AG09319 (cell line): ENCODE measurements at places on chromosomes 4 and X.

GRCh38 chr4:88291003-88291402, 6.6 kb upstream of the PPM1K start:
- no peak for DNase-seq

DNA sequence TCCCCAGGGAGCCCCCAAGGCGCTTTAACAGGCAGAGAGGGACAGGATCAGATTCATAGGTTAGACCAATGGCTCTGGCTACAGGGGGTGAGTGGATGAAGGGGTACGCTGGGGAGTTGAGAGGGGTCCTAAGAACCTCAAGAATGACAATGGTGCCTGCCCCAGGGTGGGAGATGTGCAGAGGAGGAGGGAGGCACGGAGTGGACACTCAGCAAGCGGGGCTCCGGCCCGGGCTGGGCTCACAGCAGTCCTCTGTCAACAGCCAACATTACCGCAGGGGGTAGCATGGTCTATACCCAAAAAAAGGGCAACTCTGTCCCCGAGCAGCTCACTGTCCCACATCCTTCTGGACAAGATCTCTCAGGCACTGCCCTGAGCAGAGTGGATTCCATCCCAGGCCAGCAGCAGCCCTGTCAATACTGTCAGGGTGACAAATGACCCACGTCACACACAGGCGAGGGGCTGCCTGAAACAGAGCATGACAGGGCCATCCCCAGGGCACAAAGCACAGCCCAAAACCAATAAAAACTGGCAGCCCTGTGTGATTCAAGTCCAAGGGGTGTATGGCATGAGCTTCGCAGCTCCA, 47.7 kb upstream of the PPP2R2C start:
- DNase-seq, result no peak

DNA sequence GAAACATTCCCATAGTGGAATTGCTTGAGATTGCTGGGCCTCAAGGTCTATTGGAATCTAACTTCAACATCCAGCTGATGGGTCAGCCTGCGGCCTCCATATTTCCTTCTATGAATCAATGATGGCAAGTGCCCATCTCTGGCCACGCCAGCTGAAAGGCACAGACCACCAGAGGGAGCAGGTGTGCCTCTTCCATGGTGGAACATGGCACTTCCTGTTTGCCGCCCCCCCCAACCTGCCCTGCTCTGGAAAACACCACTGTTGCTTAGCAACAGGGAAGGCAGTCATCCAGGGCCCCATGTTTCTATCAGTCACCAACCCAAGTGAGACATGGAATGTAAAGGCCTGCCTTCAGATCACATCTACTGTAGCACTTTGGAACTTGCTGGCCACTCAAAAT, 11.6 kb downstream of the PAGE4 start:
- DNase-seq, result no peak

- no peak for DNase-seq
Measured at GRCh38 chrX:12956704-12957534, 18.0 kb upstream of the TMSB4X start.

DNA sequence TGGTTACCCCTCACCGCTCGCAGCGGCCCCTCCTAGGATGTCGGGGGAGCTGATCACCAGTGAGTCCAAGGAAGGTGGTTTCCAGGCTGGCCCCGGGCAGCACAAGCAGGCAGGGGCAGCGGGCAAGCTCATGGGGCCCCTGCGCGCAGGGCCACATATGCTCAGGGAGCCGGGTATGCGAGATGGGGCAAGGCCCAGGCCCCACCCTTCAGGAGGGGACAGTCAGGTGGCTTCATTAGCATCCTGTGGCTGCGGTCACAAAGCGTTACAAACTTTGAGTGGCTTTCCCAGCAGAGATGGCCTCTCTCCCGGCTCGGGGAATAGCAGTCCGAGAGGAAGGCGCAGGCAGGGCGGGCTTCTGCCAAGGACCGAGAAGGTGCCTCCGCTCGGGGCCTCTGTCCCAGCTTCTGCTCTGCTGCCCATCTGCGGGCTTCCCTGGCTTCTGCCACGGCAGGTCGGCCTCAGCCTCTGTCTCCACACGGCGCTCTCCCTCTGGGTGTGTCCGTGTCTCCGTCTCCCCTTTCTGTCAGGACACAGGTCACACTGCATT, 13.5 kb downstream of the ABCD1 start:
- DNase-seq, result no peak

GRCh38 chr4:176607807-176608206, 184.9 kb downstream of the VEGFC start:
- DNase-seq, result no peak

DNA sequence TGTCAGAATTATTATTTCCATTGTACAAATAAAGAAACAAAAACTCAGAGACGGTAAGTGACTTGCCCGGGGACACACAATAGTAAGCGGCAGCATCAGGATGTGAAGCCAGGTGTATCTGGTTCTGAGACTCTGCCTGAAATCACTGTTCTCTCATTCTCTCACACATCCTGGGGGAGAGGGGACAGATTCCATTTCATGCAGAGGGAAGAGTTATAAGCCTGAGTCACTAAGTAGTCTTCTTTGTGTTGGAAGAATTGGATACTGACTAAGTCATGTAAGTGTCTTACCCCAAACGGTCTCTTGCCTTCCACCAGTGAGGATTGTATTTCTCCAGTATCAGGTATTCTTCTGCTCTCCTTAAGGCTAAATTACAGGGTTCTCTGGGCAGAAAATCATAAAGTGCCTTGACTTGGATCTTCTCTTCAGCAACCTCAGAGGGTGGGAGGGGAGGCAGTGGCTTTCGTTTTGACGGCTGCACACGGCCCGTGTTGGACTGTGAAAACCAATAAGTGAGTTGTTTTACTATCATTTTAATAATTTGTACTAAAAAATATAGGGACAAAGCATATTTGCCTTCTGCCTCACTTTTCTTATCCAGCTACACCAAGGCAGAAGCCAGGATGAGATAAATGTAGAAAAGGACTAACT, 21.9 kb downstream of the TXK start:
- DNase-seq, result no peak

DNA sequence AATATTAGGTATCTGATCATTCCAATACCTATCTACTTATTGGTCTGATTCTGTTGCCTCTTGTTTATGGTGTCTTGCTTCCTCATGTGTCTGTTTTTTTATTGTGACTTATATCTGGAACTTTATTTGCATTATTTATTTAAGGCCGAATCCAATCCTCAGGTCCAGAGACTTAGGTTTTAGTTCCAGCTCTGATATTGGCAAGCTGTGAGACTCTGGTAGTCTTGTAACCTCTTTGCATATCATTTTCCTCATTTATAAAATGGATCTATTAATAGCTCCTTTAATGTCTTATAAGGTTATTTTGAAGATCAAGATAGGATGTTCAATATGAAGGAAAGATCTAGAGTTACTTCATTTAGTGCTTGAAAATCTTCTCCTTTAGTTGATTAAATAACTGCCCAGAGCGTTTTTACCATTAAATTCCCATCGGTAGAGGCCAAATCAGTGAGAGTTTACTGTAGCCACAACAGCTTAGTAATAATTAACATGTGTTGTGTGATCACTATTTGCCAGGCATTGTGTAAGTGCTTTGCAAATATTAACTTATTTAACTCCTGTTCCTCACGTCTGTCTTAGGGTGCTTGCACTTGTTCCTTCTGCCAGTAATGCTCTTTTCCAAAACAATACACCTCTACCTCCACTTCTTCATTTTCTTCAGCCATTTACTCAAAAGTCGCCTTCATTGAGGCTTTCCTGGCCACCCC, 82.2 kb downstream of the CC2D2A start:
- no peak for DNase-seq

DNA sequence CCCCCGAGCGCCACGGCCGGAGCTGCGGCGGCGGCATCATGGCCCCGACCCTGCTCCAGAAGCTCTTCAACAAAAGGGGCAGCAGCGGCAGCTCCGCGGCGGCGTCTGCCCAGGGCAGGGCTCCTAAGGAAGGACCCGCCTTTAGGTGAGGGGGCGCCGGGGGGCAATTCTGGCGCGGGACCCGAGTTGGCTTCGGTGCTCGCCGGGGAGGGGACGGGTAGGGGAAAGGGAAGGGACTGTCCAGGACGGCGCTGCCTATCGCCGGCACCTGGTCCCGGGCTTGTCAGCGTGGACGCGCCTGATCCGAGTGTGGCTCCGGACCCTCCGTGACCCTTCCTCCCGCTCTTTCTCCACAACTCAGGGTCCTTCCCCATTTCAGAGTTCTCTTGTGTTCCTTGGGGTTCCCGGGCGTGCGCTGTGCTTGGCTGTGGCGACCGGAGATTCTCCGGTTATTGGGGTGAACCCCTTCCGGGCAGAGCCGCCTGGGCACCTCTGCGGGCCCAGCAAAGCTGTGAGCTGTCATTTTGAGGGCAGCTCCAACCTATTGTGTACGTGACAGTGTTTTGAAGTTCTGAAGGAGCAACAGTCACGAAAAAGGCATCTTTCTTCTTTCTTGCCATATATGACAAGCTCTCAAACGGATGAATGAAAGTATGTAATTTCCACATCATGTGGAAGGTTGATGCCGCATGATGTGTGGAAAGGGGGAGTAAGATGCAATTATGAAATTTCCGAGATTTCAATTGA, 522 bp downstream of the FNIP2 start:
- DNase-seq, result no peak

- no peak for DNase-seq
Measured at GRCh38 chr4:181193131-181193930, 1049.9 kb upstream of the TENM3 start.

- DNase-seq, result no peak
Measured at GRCh38 chr4:85736571-85736970, 261.6 kb downstream of the ARHGAP24 start.

- no peak for DNase-seq
Measured at GRCh38 chr4:148305751-148306150, 136.5 kb downstream of the NR3C2 start.

DNA sequence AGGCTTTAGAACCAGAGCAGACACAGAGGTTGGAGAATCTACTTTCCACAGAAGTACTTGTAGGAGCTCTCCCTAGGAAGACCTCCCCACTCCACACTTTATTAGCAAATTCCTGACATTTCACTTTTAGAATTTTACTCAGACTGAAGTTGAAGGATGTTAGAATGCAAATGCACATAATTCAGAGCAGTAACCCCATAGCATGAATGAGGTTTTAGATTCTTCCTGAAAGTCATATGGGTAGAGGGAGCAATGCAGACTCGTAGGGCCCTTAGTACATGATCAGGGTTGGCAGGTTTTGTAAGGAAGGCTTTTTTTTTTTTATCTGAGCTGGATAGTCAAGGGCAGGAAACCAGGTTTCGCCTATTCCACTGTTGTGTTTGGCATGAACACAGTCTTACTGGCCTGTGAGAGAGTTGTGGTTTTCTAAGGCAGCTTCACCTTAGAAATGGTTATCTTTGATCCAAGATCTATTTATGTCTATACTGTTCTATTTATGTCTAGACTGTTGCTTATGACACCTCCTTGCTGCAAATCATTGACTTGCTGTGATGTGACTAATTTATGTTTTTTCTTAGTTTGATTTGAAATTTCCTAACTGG, 48.9 kb downstream of the SPATA18 start:
- no peak for DNase-seq

GRCh38 chrX:22124098-22124497, 92.0 kb downstream of the PHEX start:
- no peak for DNase-seq

- no peak for DNase-seq
Measured at GRCh38 chrX:13936521-13937225, 93.0 kb downstream of the GEMIN8 start.

DNA sequence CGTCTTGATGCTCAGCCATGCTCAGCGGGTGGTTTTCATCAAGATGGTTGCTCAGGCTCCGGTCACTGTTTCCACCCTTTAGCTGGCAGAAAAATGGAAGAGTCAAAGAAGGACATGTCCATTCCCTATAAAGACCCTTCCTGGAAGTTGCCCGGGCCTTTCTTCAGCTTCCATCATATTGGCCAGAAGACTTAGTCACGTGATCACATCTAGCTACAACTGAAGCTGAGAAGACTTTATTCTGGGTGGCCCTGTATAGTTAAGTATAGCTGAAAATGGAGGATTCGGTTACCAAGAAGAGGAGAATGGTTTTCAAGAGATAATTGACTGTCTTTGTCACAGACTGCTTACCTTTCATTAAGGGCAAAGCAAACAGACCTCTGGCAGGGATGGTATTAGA, 296.7 kb upstream of the CASK start:
- no peak for DNase-seq

DNA sequence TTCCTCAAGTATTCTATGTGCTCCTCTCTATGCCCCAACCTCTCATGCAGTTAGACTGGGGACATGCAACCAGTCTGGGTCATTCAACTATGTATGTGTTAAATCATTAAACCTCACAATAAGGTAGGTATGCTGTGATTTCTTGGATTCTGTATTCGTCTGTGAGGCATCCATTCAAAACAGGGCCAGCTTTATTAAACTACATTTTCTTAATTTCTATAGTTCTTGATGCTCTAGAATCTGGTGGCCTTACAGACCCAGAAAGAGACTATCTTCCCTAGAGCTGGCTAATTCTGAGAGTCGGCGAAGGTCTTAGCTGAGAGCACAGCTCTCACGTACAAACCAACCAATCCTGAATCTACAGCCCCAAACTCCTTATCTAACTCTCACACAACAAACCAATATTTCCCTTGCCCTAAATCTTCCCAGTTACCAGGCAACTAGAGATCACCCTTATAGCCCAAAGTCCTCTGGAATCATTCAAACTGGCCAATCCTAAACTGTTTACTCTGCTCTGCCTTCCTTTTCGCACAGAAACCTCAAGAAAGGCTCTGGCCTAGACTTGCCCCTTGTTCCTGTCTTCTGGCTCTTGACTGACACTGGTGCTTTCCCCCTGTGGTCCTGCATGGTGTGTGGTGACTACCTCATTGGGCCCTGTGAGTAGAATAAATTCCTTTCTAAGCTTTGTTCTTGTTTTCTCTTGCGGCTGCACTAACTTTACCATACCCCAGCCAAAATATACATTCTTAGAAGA, 203.5 kb upstream of the TET2 start:
- no peak for DNase-seq

DNA sequence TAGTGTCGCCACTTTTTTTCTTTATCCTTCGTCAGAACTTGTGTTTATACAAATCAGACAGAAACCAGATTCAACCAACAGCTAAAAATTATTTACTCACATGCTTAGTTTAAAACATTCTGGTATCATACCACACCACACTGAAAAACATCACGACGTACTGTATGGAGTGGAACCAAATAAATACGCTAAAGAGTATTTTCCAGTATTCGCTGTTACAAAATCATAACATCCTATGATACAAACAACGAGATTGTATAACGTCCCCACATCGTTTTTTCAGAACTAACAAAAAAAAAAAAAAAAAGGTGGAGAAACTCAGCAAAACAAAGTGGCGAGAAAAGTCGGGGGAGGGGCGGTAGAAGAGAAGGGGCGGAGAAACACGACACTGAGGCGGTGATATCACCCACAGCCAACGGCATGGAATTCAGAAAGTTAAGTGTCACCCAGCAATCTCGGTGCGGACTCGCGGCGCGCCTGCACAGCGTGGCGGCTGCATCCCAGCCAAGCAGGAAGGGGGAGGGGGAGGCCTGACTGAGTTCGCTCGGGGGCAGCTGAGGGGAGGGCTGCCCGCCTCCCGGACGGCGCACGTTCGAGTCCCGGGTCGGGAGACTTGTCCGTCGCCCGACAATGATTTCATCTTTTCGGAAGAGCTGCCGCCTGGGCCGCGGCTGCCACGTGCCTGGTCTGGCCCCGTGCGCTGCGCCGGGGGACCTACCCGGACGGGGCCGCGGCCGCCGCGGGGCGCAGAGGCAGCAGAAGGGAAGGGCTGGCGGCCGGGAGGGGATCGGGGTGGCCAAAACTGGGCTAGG, 920 bp downstream of the SETD7 start:
- DNase-seq, result peak; percentile 65

GRCh38 chr4:82954212-82954611, 53.7 kb downstream of the THAP9 start:
- no peak for DNase-seq
